ENCODE measurements at places on chromosomes 2 and 18.
A peak's percentile ranks its signal among the peaks of the same experiment; 100 is the strongest.

GRCh38 chr2:132621131-132621875 lies 48.7 kb downstream of the LYPD1 start:
- no peak for DNase-seq

GRCh38 chr2:137930146-137930545 lies 34.1 kb upstream of the HNMT start:
- no peak for DNase-seq

- no peak for DNase-seq
Measured at GRCh38 chr18:39208190-39208589, 1642.6 kb upstream of the CELF4 start.

- peak; percentile 71 for DNase-seq
Measured at GRCh38 chr2:74849228-74849892, 15.4 kb downstream of the HK2 start.

GRCh38 chr2:61011678-61012077 lies 5.8 kb upstream of the PEX13 start:
- no peak for DNase-seq

GRCh38 chr2:64420677-64421076 lies 33.3 kb upstream of the LGALSL start:
- DNase-seq: no peak

DNA sequence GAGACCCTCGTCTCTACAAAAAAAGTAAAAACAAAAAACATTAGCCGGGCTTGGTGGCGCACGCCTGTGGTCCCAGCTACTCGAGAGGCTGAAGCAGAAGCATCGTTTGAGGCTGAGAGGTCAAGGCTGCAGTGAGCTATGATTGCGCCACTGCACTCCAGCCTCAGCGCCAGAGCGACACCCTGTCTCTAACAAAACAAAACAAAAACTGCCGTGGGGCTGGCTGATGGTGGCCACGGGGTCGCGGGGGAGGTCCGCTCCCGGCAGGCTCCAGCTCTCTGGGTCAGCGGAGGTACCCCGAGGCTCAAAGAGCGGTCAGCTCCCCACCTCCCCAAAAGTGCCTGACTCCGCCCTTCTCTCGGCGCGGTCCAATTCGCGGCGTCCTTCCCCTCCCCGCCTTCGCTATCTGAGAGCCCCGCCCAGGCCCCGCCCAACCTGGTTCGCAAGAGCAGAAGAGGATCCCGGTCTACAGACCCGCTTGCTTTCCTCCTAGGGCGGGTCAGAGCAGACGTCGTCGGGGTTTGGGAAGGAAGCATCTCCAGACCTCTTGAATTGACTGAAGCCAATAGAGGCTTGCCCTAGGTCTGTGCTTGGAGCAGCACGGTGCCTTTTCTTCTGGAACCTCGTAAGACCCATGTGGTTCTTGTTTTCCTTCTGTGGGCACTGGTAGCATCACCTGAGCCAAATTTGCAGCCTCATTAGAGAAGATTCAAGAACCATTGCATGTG lies 7.8 kb downstream of the RAX start:
- no peak for DNase-seq

DNA sequence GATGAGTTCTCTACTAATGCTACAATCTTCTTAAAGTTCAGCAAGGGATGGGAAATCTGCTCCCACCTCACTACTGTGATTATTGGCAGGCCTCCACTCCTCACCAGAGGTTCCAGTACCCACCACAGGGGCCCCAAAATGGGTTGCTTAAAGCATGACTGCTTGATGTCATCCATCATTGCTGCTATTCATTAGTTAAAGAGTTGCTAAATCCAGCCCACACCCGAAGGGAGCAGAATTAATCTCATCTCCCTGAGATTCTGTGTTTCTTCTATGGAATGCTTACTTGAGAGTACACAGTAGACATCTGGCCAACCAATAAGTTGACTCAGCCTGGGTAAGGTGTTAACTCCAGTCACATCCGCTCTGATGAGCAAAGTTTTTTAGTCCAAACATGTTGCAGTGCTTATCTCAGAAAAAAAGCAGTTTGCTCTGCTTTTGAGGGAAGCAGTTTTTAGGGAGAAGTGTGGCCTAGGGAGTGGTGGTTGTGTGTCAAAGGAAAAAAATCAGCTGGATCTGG lies 690.2 kb upstream of the POU3F3 start:
- no peak for DNase-seq

GRCh38 chr2:121242175-121242875 lies 42.7 kb downstream of the TFCP2L1 start:
- DNase-seq: no peak

GRCh38 chr18:11437046-11437445 lies 172.3 kb upstream of the SLC35G4 start:
- no peak for DNase-seq

DNA sequence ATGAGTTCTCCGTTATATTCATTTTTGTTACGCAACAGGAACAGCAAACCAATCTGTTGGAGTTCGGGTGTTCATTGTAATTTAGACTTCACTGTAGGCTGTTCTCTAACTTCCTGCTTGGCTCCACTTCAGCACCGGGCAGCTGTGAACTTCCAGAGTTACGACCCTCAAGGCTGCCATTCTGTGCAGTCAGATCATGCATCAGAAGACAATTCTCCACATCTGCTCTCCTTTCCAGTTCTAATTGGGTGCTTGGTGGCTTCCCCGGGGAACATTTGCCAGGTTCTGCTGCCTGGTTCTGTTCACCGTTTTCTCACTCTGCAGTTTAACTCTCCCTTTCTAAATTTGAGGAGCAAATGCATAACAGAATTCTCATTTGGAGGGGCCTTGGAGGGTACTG lies 237.7 kb downstream of the NYAP2 start:
- no peak for DNase-seq

DNA sequence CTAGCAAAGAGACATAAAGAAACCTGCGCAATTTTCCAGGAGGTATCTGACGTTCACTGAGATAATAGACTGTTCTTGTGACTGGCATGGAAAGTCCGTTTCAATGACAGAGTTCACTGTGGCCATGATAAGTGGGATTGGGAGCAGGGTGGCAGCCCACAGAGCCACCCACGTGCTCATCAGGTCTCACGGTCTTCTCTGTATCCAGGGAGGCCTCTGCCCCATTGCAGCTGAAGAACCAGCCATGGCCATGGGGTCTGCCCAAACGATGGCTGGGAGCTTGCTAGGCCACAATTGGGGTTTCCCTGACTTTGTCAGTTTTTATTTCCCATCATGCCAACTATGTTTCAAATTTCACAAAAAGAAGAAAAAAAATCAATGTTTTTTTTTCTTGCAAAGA lies 57.2 kb downstream of the PDCL3 start:
- no peak for DNase-seq

GRCh38 chr2:23669413-23670244 lies 257.3 kb downstream of the ATAD2B start:
- DNase-seq: peak; percentile 91

GRCh38 chr18:48957136-48957535 lies 6.4 kb upstream of the SMAD7 start:
- no peak for DNase-seq

DNA sequence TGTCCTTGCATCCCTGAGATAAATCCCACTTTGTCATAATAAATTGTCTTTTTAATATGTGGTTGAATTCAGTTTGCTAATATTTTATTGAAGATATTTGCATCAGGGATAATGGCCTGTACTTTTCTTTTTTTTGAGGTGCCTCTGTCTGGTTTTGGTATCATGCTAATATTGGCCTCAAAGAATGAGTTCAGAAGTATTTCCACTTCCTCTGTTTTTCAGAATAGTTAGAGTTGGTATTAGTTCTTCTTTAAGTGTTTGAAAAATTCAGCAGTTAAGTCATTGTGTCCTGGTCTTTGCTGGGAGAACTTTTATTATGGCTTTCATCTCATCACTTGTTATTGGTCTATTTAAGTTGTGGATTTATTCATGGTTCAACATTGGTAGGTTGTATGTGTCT lies 464.1 kb upstream of the CRIM1 start:
- DNase-seq: no peak

- DNase-seq: peak; percentile 49
Measured at GRCh38 chr18:53534695-53535094, 689.8 kb downstream of the MBD2 start.

DNA sequence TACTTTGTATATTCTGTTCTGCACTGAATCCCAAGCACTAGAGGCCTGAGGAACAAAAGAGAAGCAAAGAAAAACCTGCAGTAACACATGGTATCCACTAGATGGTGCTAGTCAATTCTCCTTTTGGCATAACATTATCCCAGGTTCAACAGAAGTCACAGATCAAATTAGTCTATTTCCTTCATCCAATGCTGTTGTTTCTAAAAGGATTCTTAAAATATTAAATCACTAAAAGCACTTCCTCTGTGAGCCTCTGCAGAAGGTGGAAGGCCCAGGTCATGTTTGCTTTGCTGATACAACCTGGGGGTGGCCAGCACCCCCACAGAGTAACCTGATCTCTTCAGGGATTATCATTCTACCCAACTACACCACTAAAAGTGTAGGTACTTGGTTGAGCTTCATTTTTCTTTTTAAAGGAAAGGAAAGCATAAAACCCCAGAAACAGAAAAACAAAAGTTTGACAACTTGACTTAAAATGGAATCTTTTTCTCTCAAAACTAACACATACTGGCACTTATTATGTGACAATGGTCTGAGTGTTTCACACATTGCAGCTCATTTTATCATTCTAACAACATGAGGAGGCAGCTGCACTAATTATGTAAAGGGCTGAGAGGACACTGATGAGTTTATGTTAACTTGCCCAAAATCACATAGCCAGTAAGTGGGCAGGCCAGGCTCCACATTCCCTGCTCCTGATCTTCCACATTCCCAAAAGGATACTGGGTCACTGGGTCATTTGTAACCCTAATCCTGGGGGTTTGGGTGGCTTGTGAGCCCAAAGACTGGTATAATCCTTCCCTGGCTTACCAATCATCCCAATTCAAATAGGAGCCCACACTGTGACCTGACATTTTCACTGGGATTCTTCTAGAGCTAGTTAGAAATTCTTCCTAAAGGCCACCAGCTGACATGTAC lies 66.8 kb upstream of the DNER start:
- DNase-seq: no peak

GRCh38 chr2:108898315-108899082 lies 90.5 kb downstream of the EDAR start:
- no peak for DNase-seq

DNA sequence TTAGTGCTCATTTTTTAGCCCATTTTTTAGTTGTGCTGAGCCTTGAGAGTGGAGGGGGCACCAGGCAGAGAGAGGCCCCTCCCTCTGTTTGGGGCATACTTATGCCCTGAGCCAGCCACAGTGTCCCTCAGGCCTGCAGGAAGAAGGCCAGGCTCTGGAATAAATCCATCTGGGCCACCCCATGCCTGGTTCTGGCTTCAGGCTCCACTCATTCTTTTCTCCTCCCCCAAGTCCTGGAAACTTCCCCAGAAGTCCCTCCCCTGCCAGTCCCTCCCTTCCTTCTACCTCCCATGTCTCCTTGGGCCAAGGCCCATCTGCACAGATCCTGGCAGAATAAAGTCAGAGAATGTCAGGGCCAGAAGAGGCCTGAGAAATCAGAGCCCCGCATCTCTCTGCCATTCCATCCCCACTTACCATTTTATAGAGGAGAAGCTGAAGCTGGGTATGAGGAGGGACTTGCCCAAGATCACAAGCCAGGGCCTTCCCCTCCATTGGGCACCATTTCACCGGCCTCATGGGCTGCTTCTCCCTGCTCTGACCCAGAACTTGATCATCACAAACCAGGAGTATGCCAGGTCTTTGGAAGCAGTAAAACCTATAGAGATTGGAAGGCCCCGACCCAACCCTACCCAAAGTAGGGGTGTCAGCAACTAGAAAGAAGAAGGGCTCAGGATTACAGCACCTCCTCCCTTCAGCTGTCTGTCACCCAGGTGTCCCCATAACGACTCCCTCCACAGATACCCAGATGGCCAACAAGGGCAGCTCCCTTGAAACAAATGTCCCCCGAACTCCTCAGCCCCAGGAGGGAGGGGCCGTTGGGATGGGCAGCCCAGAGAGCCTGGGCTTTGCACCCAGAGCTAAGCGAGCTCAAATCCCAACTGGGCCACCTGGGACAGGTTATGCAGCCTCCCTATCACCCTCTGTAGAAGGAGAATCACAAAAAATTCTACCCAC lies 108.4 kb downstream of the POLR1A start:
- peak; percentile 64 for DNase-seq

- DNase-seq: no peak
Measured at GRCh38 chr2:226483745-226484619, 315.6 kb downstream of the IRS1 start.

DNA sequence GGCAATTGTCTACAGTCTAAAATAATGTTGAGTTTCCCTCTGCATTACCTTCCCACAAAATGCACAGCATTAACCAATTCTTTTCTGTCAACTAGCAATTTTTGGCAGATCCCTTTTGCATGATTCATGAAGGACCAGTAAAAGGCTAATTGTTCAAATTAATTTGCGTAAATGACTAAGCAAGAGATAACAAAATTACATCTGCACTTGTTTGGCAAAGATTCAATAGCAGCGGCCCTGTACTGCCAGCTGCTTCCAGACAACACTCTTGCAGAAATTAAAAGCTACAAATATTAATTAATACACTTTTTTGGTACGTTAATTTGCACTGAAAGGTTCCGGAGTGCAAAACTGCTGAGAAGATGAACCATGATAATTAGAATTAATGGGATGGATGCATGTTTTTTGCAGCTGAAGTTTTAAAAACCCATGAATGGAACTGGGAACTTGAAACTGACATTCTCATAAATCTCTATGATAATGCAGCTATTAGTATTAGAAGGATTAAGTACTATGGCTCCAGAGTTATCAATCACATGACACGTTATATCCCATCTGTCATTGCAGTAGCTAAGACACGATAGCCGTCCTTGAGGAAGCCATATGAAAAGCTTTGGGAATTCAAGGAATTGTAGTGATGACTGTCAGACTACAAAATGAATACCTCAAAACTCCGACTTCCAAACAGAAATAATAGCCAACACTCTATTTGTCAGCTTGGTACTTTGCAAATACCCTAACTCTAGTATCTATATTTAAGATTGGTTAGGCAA lies 1268.3 kb upstream of the ACVR2A start:
- no peak for DNase-seq

- DNase-seq: peak; percentile 94
Measured at GRCh38 chr2:173963817-173964564, 1.2 kb downstream of the SP3 start.

- DNase-seq: no peak
Measured at GRCh38 chr18:63162271-63163014, 157.1 kb downstream of the BCL2 start.

DNA sequence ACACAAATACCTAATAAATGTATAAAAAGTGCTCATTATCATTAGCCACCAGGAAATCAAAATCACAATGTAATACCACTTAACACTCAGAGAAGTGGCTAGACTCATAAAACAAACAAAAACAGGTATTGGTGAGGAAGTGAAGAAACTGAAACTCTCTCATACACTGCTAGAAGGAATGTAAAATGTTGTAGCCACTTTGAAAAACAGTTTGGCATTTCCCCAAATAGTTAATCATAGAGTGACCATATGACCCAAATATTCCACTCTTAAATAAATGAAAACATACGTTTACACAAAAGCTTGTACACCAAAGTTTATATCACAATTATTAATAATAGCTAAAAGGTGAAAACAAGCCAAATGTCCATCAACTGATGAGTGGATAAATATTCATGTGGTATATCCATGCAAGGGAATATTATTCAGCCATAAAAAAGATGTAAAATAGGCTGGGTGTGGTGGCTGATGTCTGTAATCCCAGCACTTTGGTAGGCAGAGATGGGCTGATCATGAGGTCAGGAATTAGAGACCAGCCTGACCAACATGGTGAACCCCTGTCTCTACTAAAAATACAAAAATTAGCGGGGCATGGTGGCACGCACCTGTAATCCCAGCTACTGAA lies 86.2 kb upstream of the COL5A2 start:
- DNase-seq: no peak

GRCh38 chr2:229831805-229832509 lies 89.9 kb downstream of the TRIP12 start:
- DNase-seq: no peak

GRCh38 chr2:18290386-18290785 lies 270.1 kb downstream of the RDH14 start:
- DNase-seq: no peak
